Activated T-cell treated with anti-CD3 and anti-CD28 coated beads, Interleukin-2, amount 50 U/mL, for 72 hours (primary cell): ENCODE measurements at places on chromosomes 13 and 19.

DNA sequence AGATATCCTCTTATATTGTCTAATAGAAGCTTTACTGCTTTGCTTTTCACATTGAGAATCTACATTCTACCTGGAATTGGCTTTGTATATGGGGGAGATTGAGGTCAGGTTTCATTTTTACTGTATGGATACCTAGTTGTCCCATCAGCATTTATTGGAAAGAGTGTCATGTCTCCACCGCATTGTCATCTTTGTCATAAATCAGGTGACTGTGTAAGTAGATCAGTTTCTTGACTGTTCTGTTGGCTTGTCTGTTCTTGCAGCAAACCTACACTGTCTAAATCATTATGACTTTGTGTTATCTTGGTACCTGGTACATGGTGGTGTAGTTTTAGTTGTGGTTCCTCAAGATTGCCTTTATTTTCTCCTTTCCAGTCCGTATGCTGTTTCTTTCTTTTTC lies 5.8 kb downstream of the URI1 start:
- no peak for DNase-seq

- no peak for DNase-seq
Measured at GRCh38 chr13:40556453-40556852, 110.0 kb downstream of the FOXO1 start.

DNA sequence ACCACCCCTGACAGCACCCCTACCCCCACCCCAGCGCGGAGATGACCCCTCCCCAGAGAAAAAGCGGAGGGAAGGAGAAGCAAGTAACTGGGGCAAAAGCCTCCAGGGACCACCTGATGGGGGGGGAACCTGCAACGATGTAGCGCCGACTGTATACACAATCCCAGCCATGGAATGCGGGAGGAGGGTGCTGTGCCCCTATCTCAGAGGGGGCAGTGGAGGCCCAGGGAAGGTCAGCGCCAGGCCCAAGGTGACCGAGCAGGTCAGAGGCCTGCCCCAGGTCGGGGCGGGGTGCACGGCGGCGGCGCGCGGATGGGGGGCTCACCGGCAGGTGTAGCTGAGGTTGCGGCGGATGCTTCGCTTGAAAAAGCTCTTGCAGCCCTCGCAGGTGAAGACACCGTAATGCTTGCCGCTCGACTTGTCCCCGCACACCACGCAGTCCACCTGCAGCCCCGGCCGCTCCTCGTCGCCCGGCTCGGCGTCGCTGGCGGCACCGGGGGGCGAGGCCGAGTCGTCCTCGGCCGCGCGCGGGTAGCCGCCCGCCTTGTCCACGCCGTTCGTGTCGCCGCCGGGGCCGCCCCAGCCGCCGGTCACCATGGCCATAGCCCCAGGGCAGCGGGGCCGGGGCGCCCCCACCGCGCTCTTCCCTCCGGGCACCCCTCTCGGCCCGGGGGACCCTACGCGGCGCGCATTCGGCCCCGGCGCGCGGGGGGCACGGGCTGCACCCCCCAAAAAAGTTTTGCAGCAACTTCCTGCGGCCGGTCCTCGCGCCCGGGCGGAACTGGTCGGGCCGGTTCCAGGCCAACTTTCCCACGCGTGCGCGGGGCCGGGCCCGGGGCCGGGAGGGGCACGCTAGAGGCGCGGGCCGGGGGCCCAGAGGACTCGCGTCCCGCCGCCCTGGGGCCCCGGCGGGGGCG lies 843 bp downstream of the NR2F6 start:
- peak; percentile 22 for DNase-seq

GRCh38 chr19:19250196-19250801 lies 22.8 kb downstream of the TM6SF2 start:
- DNase-seq: no peak

DNA sequence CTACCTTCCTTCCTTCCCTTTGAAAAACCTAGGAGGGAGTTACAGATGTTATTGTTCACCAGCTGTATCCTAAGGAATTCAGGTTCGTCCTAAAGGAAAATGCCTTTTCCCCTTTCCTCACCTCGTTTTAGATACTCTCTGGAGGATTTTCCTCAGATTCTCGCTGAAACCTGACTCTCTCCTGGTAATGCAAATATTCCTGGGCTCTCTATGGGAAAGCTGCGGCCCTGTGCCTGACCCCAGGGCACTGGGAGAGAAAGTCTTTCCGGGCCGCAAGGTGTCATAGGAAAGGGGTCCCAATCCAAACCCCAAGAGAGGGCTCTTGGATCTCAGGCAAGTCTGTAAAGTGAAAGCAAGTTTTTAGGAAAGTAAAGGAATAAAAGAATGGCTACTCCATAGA lies 13.1 kb upstream of the OR1M1 start:
- no peak for DNase-seq

GRCh38 chr13:52156724-52157261 lies 2.6 kb downstream of the NEK3 start:
- no peak for DNase-seq

DNA sequence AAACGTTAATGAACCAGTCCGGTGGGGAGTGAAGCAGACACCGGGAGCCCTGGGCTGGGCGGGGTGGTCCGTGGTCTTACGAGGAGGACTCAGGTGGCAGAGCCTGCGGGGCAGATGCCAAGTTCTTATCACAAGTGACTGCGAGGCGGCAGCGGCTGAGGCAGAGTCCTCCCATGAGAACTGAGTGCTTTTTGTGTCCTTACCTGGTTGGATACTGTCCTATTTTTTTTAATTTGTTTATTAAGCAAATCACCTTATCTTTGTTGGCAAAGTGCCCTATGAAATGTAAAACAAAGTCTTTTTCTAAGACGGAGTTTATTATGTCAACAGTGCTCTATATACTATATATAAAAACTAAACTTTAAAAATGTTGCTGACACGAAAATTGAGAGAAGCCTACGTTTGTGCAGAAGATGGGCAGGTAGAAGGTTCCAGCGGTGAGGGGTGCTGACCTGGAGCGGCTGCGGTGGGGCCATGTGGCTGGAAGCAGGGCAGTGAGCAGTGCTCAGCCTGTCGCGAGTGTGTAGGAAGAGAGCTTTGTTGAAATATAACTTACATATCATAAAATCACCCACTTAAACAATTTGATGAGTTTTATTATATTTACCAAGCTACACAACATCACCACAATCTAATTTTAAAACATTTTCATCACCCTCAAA lies 82.2 kb downstream of the ATP11A start:
- DNase-seq: no peak

DNA sequence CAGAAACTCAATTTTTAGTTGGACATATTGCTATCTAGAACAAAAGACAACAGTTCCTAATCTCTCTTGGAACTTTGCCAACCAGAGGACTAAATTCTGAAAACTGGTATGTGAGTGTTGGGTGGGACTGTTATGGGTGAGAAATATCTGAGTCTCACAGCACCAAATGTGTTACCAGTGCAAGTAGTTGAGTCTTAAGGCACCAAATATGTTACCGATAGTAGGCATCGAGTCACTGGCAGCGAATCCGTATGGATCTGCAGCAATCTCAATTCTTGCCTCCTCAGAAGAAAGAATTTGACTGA lies 575.2 kb downstream of the DACH1 start:
- no peak for DNase-seq

DNA sequence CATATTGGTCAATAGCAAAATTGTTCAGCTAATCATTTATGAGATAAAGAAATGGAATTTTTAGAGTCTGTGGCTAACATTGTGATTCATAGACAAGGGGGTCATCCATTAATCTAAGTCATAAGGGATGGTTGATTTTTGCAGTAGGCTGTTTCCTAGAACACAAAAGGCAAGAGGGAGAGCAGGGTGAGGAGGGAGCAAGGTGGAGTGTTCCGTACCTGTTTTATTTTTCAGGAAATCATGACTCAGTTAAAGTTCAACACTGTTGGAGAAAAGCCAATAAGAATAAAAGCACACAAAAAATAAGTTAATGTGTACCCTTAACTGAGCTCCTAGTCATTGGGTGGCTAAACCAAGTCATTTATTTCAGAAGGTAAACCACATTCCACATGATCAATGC lies 512.4 kb upstream of the ATXN8OS start:
- DNase-seq: no peak

- DNase-seq: no peak
Measured at GRCh38 chr19:51721905-51722304, 1.9 kb downstream of the HAS1 start.

DNA sequence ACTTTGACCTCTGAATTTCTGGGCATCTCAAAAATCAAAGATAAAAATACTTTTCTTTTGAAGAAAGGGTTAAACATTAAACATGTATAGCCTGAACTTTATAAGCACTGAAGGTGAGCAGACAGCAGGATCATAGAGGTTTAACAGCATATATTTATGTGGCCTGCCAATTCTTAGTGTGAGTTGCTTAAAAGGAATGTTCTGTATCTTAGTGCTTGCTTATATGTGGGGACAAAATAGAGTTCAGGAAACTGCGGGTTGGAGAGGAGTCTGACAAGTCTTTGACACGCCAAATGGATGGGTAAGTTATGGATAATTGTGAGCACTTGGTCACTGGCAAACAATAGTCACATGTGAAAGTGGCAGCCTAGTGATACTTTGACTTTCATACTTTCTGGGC lies 1419.4 kb upstream of the SPRY2 start:
- DNase-seq: no peak

DNA sequence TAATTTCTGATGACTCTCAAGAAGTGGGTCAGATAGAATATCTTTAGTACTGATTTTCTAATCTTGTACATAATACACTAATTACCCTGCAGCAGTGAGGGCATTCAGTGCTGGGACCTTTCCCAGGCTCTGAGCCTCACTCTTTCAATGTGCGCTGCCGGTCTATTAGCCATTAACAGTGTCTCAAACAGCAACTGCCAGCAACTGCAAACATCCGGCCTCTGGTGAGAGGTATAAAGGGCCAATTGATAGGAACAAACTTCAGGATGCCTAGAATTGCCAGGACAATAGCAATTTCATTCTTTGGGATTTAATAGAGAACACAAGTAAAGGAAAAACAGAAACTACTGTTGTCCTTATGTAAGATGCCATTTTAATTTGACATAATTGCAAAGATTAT lies 604.4 kb upstream of the SPRY2 start:
- no peak for DNase-seq

DNA sequence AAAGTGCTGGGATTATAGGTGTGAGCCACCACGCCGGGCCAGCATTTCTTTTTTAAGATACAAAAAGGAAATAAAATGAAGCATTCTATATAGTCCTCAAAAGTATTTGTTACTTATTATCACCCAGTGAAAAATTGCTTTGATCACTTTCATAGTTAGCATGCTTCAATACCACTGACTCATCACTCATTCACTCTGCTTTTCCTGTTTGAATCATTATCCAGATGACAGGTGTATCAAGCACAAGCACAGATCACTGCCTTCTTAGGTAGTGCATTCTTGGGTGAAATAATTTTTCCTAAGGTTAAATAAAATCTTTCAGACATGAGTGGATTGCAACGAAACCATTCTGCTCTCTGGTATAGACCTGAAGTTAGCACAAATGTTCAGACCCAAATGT lies 35.8 kb upstream of the SPART start:
- no peak for DNase-seq

- DNase-seq: no peak
Measured at GRCh38 chr13:47945738-47946137, 55.3 kb downstream of the SUCLA2 start.
